ENCODE measurements at places on chromosomes 2 and 18.

GRCh38 chr2:37897511-37897910 is 27.6 kb upstream of the RMDN2 start:
- DNase-seq = no peak

GRCh38 chr2:237774811-237775553 is 23.6 kb upstream of the RBM44 start:
- DNase-seq = no peak

DNA sequence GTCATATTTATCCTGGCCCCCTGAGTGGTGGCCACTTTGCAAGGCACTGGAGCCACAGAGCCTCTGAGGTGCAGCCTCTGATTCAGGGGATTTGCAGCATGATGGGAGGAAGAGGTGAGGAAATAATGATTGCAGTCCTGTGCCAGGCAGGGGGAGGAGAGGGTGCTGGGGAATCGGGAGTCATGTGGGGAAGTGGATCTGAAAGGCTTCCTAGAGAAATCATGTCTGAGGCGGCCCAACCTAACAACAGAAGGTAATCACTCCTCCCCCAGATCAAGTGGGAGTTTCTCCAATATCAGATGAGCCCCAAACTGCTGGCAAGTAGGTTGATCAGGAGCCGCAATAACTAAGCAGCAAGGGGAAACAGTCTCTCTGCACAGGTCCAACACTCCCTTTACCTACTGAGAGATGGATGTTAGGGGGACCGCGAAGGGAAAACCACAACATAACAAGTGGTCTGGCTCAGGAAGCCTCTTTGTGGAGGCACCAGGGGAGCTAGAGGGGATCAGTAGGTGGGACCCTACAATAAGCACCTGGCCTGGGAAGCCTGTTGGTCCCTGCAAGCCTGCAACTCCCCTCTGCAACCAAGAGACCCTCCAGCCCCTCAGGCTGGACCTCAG is 71.8 kb upstream of the NPAS2 start:
- DNase-seq = no peak

- DNase-seq = no peak
Measured at GRCh38 chr18:7566567-7567473, at the start of gene PTPRM. PTPRM (plus strand) TSS chr18:7567316; CDS start chr18:7567819, 503 bp downstream.

- no peak for DNase-seq
Measured at GRCh38 chr2:127640082-127641072, 5.6 kb upstream of the GPR17 start.

DNA sequence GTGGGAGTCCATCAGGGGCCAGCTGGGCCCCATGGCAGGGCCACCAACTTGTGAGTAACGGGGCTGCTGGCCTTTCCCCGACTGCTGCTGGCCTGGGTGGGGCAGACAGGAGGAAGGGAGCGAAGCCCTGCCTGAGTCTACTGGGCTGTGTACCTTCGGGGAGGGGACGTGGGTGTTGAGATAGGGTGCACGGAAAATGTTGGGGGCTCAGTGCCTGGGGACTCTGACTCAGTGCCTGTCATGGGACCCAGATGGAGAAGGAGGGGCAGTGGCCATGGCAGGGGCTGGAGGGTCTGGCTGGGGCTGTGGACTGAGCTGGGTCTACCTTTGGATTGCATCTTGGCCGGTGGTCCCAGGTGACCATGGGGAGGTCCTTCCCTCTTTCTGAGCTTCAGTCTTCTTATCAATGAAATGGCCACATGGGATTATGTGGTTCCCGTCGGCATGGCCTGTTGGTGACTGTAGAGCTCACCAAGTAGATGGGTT is 4.0 kb downstream of the SLC4A3 start:
- DNase-seq = no peak

DNA sequence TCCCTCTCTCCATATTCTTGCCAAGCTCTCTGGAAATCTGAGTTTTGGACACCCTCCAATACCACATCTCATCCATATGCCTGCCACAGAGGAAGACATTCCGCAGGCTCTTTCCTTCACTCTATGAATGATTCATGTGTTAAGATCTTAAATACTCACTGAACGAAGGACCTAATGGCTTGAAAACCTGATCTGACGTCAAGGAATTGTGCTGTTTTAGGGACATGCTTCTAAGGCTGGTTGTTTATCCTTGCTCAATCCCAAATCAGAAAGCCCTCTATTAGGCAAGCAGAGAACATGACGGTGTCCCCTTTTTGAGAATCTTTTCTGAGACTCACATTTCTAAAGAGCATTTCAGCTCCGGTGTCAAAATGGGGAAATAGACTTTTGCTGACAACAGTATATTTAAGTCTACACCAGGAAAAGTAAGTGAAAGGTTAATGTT is 83.7 kb upstream of the GALNT5 start:
- no peak for DNase-seq

DNA sequence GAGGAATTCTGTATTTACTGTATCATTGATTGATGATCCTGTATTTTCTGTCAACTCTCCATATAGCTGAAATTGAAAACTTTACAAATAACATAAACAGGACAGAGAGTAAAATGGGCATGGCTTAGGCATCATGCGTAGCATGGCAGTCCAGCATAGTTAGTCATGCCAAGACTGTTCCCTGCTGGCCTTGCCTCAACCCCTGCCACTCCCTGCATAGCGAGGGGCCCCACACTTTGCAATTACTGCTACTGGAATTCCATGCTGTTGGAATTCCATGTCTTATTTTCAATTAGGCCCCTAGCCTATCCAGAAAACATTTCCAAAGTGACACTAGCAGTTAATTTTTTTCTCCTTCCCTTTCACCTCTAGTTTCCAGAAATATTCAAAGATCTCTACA is 15.1 kb upstream of the SOX11 start:
- no peak for DNase-seq

DNA sequence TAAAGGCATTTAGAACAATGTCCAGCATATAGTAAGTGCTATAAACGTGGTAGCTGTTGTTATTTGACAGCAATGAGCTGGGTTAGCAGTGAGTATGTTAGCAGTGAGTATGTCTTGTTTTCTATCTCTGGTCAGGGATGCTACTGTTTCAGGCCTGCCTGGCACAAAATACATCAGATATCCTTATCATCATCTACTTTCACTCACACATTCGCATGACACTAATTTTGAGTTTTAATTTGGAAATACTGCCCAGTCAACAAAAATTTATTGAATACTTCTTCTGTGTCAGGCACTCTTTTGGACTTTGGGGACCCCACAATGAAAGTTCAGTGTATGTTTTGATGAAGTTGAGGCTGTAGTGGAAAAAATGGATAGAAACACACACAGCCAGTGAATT is 401.6 kb downstream of the CLIP4 start:
- DNase-seq = no peak

DNA sequence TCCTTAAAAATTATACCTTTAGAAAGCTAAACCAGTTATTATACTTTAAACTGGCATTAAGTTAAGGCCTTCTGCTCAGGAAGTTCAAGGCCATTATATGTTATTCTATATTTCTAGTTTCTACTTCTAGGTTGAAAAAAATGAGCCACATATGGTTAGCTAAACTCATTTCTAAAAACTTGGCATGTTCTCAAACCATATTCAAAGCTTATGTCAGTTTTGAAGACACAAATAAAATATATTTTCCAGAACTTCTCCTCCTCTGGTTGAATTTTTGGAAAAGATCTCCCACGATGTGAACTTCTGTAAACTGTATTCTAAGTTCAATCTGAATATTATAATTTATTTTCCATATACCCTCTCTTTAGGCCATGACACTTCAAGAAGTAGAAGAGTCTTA is 103.5 kb downstream of the NYAP2 start:
- no peak for DNase-seq

GRCh38 chr2:68663371-68664156 is 20.2 kb downstream of the PROKR1 start:
- no peak for DNase-seq

DNA sequence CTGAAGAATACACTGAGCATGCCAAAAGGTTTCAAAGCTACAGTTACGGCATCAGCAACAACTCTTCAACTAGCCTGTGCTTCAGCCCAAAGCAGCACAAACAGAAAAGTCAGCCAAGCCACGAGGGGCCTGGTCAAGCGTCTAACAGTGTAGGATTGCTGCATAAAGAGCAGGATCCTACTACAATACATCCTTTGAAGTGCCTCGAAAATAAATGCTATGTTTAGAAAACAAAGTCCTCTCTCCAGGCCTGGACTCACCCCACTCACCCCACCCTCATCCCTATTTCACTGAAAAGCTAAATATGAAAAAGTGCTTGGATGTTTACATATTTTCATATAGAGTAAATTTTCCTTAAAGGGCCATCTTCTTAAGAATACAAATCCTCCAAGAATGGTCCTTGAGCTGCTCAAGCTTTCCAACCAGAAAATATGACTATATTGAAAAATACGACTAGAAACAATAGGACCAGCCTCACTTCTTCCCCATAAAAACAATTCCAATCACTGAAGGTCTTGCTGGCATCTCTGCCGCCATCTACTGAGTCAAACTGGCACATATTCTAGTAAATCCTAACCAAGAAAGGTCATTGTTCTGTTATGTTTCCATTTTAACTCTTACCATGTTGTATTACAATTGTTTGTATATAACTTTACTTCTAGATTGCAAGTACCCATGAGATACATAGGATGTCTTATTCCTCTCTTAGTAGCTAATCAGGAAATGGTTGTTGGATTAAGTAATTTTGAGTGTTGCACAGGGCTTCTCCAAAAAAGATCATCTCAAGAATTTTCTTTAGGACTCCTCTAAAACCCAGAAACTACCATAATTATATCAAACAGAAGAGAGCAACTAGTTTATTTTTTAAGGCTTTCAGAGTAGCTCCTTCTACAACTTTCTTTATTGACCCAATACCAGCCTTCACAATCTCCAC is 63.6 kb downstream of the CLHC1 start:
- DNase-seq = peak; percentile 5

GRCh38 chr2:152508446-152508845 is 173.5 kb downstream of the FMNL2 start:
- no peak for DNase-seq

DNA sequence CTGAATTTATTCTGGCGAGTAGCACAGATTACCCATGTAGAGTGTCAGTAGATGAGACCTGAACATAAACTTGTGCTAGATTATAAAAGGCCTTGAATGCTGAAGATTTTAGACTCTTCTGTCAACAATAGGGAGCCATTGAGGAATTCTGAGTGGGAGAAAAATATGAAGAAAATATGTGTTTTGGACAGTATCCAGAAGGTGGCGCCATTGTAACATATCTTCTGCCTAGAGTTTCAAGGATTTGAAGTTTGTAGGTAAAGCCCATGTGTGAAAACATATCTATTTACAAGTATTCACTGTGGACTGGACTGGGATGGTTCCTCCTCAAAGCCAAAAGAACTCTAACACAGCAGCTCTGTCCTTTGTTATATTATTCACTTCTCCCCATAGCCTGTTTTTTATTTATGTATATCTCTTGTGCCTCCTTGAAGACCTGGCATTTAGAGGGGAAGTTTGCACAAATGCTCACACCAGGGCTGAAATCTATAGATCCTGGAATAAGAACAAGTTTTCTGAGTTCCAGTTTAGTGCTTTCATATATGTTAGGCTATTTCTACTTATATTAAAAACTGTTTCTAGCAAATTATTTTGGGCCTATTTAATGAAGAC is 124.9 kb downstream of the RDH14 start:
- DNase-seq = no peak

- no peak for DNase-seq
Measured at GRCh38 chr2:43718530-43719124, 42.4 kb upstream of the C1GALT1C1L start.

GRCh38 chr2:41935825-41936224 is 112.0 kb upstream of the PKDCC start:
- DNase-seq = no peak

- DNase-seq = no peak
Measured at GRCh38 chr2:119841550-119841949, 81.8 kb downstream of the PTPN4 start.
